Dermis blood vessel endothelial cell (primary cell): ENCODE measurements at places on chromosomes 5 and 9.

GRCh38 chr9:5186416-5187169, 1.2 kb upstream of the INSL6 start:
- peak; percentile 88 for DNase-seq

DNA sequence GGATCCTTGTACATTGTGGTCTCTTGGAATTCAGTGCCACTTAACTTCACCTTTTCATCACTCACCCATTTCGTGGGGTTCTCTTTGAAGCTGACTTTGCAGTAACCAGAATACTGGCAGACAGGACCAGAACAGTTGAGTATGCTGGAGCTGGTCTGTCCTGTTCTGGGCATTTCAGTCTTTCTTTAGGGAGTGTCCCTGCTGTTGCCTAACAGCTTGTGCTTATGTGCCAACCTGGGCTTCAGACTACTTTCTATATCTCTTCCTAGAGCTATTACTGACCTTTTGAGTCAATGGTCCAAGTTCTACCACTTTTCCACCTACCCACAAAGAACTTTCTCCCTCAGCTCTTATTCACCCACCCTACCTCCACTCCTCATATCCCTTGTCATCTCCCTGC, 10.0 kb upstream of the INSL6 start:
- DNase-seq = no peak

DNA sequence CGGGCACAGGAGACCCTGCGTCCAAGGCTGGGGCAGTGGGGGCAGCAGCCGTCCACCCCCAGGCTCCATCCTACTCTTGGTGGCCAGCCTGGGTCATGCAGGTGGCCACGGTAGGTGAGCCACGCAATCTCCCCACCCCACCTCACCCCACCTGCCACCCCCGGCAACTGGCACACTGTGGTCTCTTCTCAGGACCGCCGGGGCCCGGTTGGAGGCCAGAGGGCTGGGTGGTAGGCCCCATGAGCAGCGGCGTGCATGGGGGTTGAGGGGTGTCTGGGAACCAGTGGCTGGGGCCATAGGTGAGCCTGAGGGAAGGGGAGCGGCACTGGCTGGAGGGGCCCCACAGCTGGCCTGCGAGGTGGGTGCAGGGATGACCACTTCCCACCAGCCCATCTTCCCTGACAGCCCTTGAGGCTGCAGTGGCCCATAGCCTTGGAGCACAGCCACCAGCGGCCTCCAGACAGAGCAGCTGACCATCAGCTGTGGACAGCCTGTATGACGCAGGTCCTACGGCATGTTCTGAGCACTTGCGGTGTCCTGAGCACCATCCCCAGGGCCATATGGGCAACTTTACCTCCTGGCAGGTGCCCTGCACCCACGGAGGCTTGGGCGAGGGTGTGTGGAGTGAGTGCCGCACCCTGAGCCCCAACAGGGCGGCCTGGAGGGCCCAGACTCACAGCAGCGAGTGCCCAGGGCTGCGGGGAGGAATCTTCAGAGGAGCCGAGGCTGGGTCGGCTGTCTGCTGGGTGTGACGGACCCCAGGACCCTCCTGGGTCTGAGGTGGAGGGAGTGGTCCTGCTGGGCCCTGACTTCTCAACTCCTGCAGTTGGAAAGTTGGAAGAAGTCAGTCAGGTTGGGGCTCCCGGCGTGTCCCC, 47.4 kb downstream of the KCNT1 start:
- DNase-seq = no peak

GRCh38 chr5:80082281-80082680, 47.1 kb downstream of the THBS4 start:
- no peak for DNase-seq

DNA sequence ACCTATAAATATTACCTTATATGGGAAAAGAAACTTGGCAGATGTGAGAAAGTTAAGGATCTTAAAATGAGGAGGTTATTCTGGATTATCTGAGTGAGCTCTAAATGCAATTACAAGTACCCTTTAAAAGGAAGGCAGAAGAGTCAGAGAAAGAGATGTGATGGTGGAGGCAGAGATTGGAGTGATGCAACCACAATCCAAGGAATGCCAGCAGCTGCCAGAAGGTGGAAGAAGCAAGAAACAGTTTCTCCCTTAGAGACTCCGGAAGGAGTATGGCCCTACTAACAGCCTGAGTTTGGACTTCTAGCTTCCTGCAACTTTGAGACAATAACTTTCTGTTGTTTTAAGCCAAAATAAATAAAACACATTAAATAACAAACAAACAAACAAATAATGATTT, 108.7 kb upstream of the PRLR start:
- DNase-seq = no peak

- no peak for DNase-seq
Observed at GRCh38 chr5:176725521-176726280, 78.4 kb downstream of the TSPAN17 start.

DNA sequence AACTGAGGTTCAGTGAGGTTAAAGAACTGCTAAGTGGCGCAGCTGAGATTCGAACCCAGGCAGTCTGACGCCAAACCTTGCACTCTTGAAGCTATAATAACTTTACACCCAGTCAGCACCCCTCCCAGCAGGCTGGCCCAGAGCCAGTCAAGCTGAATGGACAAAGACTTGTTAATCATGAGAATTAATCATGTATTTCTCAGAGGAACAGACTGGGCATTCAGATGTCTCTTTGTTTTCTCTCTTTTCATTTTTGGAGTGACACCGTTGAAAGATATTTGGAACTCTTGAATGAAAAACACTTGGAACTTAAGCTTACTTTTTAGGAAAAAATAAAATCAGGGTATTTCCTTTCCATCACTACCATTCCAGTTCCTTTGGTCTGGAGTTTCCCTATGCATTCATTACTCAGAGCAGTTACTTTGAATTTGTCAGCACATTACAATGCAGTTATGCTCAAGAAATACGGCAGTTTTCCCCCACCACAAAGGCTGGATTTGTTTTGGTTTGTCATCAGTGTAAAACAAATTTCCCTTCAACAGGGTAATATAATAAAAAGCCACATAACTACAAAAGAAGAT, 22.6 kb upstream of the MAMDC2 start:
- peak; percentile 81 for DNase-seq

GRCh38 chr5:80935811-80936385, 24.3 kb upstream of the RASGRF2 start:
- peak; percentile 66 for DNase-seq

- DNase-seq = no peak
Observed at GRCh38 chr9:135612437-135612836, 26.9 kb downstream of the GLT6D1 start.

- DNase-seq = no peak
Observed at GRCh38 chr5:82068723-82069122, 96.9 kb downstream of the ATG10 start.

DNA sequence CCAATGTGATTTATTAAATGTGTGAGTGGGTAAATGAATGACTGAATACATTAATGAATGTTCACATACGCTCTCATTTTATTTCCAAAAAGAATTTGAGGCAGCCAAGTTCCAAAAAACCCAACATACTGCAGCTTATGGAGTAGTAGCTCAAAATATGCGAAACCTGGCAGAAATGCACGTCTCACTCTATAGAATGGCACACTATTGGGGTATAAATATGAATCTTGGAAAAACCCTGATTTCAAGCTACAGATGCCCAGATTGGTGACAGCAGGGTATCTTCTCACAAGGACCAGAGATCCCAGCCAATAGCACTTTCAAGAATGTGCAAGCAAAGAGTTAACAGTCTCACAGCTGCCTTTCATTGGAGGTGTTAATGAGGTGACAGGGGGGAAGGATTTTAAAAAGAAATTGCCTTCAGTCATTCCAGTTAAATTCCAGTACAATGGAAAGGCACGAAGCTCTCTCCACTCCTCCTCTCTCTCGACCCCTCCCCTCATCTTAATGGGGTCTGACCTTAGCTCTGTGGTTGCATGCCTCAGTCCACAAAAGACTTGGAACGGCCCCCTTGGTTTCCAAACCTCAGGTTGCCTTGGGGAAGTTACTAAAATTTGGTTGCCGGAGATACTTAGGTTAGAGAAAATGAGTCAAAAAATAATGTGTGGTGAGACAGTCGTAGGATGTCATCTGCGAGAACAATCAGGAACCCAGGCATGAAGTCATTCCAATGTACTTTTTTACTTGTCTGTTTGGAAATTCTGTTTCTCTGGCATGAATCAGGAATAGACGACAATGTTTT, 307.4 kb downstream of the NFIB start:
- no peak for DNase-seq

DNA sequence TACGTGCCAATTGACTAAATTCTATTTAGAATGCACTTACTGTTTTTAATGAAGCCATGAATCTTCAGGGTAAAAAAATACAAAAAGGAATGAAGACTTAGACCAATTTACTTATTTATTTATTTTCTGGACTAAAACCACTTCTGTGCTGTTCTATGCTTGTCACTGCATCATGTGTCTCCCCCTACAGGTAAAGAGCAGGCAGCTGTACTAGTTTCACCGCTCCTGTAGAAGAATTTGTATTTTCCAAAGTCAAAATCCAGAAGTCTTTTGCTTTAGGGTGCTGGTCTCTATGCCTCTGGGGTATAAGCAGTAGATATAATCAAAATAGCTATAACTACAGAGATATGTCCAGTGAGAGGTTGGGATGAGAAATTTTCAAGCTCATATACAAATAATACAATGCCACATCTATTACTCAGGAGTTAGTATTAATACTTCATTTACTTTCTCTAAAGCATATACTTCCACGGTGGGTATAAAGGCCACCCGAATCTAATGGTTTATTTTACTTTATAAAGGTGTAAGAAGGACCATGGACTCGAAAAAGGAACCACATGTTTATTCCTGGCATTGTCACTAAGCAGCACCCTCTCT, 591.5 kb downstream of the RAB3C start:
- peak; percentile 80 for DNase-seq

DNA sequence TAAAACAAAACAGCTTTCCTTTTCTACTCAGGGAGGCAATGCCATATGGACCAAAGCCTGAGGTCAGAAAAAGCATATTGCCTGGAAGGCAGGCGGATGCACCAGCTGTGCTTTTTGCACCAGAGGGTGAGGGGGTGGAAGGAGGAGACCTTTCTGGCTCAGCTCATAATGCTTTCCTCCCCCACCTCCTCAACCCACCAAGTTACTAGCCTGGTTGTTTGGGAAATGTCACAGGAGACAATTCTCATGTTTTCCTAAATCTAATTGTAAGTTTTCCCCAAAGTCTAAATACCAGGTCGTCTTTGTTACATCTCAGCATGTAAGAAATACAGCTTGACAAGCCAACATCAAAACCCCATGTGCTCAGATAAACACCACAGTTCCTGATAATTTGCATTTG, 72.6 kb upstream of the DMRTA1 start:
- no peak for DNase-seq

DNA sequence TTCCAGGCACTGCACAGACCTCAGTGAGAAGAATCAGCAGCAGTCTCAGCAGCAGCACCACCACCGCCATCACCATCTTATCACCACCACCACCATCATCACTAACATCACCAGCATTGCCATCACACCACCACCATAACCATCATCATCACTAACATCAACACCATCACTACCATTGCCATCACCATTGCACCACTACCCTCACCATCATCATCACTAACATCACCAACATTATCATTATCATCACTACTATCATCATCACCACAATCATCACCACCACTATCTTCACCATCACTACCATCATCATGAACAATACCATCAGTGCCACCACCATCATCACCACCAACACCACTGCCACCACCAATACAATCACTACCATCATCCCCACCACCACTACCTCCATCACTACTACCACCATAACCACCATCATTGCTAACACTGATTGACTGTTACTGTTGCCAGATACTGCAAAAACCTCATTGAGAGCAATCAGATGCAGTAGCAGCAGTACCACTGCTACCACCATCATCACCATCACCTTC, 61.7 kb downstream of the ABLIM3 start:
- DNase-seq = no peak

GRCh38 chr9:121831869-121832268, 180.4 kb downstream of the DAB2IP start:
- DNase-seq = no peak

- peak; percentile 97 for DNase-seq
Observed at GRCh38 chr5:170491479-170491878, 12.3 kb upstream of the KCNIP1 start.

GRCh38 chr5:25448190-25448621, 803.4 kb upstream of the CDH10 start:
- no peak for DNase-seq

- no peak for DNase-seq
Observed at GRCh38 chr5:74404574-74405508, 235.7 kb downstream of the ENC1 start.

DNA sequence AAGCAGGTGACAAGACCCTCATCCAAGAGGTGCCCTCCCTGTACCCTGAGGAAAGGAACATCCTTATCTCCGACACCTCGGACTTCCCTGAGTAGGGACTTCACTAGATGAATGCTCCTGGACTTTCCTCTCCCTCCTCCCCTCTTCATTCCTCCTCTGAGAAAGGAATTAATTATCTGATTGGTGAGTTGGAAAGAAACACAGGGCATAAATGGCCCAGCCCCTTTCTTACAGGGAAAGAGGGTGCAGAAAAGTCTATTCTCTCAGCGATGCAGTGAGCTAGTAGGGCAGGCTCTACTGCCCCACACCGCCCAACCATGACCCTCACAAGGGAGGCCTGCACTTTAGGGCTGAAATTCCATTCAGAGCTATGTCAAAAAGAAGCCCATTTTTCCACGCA, 87.5 kb downstream of the TTC39B start:
- DNase-seq = no peak

DNA sequence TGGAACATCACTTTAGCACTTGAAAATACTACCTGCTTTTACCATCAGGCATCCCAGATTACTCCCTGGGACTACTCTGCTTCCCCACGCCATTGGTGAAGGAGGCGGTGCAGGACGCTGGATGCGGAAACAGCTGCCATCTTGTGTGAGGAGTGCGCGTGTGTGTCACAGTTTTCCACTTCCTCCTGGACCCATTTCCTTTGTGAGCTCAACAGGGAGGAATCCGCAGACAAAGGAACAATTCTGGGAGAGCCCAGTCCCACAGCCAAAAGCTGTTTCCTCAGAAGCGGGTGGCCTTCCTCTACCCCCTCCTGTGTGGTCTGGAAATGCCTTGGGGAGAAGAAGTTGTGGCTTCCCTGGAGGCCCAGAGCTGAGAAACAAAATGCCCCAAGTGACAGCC, 16.8 kb downstream of the AFAP1L1 start:
- DNase-seq = peak; percentile 98

GRCh38 chr9:6354072-6354686, 26.0 kb downstream of the TPD52L3 start:
- peak; percentile 83 for DNase-seq
